ENCODE measurements at places on chromosomes 2 and 18.

- DNase-seq = no peak
These were observed 55.8 kb upstream of the ALPP start for GRCh38 chr2:232322560-232323327.

DNA sequence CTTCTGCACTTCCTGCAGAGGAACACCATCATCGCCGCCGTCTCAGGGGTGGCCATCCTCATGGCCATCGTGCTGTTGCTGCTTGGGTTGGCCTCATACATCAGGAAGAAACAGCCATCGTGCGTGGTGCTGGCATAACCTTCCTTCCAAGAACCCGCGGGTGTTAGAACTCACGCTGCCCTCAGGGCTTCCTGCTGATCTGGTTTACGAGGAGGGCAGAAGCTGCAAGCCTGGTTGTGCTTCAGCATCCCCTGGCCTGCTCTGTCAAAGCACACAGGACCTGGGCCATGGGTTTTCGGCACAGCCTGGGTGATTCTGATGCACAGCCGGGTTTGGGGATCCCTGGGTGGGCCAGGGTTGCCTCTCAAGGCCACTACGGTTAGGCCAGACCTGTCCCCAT, 12.2 kb upstream of the ZAP70 start:
- no peak for DNase-seq

- no peak for DNase-seq
These were observed 818.2 kb downstream of the SATB2 start for GRCh38 chr2:198639580-198639979.

DNA sequence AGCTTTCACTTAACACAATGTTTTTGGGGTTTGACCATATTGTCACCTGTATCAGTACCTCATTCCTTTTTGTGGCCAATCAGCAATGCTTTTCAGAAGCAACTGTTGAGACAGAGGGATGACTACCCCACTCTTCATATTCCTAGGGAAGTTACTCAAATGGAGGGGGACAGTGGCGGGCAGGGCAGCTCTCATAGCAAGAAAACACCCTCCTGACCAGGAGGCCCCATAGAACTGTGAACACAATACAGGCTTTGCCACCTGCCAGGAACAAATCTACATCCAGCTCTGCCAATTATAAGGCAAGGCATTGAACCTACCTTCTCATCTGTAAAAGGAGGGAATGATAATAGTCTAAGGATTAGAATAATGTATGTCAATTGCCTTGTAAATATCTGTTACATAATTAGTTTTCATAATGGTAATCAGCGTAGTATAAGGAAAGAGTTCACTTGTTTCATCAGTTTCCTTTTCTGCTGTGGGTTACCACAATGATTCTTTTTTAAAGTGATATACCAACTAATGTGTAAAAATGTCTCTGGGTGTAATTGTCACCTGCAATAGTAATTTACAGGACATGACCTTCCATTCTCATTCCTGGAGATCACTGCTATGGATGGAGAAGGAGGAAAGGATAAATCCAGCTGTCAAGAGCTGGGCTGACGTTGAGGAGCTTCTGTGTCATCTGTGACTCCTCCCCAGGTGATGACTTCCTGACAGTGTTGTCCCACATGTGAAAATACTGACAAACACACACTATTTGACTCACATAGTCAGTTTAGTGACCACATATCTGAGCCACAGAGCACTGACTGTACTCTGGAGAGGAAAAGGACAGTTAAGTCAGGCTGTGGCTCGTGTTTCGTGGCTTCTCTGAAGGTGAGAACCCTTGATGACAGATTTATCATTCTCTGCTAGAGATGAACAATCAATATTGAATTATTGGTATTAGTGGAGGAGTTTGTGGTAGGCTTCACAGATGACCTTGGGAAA, 13.5 kb downstream of the ALPK2 start:
- no peak for DNase-seq

GRCh38 chr18:48541026-48541746, 2.4 kb downstream of the CTIF start:
- peak; percentile 41 for DNase-seq

GRCh38 chr2:65349863-65350262, 82.5 kb downstream of the SPRED2 start:
- DNase-seq = no peak

DNA sequence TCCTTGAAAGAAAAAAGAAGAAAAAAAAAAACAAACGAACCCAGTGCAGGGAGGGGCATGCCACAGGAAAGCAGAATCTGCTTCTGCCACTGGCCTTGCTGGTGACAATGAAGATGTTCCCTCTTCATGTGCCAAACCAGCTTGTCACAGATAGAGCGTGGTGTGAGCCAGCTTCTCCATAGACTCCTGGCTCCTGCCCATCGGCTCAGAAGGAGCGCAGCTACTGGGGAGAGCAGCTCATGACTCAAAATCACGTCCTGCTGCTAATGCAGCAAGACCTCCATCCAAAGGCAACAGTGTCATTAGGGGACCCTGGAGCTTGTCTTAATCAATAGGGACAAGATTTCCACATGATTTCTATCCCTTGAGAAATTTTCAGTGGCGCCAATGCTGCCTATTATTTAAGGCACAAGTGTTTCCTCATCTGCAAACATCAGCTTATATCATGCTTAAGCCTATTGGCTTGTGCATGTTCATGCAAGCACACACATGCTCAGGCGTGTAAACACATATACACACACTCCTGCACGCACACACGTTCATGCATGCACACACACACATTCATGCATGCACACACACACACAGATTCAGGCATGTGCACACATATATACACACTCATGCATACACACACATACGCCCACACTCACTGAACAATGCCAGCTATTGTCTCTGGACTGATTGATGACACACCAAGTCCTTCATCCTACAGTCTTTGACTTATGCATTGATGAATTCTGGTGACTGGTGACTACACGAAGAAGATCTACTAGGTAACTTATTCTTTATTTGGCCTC, 682.0 kb upstream of the ID2 start:
- DNase-seq = no peak

GRCh38 chr18:35571138-35571537, 10.4 kb upstream of the GALNT1 start:
- DNase-seq = no peak

DNA sequence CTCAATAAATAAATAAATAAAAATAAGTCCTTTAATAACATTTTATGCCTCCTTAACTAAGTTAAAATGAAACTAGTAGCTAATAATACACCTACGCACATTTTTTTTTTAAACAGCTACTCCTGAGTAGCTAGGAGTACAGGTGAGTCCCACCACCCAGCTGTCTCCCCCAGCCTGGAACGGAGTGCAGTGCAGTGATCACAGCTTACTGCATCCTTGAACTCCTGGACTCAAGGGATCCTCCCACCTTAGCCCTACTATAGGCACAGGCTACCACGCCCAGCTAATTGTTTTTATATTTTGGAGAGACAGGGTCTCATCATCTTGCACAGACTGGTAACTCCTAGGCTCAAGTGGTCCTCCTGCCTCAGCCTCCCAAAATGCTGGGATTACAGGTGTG, 28.4 kb downstream of the YWHAQ start:
- DNase-seq = no peak

DNA sequence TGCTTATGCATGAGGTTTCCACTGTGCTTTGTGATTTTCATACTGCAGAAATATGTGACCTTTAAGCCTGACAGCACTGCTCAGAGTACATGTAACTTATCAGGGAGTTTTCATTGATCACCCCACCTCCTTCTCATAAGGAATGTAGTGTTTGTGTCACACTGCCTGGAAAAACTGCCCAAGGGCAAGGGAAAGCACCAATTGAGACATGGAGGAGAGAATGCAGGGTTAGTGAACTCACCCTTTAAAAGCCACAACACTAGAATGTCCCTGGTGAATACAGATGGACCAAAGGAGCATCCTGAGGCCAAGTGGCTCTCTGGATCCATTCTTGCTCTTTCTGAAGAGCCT, 147.2 kb upstream of the SPATS2L start:
- peak; percentile 60 for DNase-seq

- no peak for DNase-seq
These were observed 98.3 kb downstream of the KLHL14 start for GRCh38 chr18:32674491-32674890.

DNA sequence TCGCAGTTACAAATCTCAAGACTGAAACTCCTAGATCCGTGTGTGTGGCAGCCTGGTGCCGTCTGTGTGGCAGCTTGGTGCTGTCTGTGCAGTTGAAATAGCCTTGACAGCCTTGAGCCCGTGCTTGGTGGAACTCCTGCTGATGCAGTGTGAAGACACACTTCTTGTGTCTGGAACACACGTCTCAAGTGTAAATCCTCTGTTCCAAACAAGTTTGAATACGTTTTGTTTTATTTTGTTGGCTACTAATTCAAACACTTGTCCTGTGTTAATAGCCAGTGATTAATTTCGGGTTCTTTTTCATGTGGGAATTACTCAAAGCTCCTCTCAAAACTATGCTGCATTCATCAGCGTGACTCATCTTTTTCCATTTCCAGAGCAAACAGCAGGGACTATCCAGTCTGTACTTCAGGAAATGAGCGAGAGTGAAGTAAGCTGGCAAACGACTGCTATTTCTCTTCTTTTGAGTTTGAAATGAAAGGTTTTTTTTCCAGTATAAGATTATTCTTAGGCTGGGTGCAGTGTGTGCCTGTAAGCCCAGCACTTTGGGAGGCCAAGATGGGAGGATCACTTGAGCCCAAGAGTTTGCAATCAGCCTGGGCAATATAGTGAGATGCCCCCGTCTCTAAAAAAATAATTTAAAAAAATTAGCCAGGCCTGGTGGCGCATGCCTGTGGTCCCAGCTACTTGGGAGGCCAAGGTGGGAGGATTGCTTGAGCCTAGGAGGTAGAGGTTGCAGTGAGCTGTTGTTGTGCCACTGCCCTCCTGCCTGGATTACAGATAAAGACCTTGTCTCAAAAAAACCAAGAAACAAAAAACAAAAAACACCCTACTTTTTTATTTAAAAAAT, 152.9 kb downstream of the SPP2 start:
- DNase-seq = no peak

DNA sequence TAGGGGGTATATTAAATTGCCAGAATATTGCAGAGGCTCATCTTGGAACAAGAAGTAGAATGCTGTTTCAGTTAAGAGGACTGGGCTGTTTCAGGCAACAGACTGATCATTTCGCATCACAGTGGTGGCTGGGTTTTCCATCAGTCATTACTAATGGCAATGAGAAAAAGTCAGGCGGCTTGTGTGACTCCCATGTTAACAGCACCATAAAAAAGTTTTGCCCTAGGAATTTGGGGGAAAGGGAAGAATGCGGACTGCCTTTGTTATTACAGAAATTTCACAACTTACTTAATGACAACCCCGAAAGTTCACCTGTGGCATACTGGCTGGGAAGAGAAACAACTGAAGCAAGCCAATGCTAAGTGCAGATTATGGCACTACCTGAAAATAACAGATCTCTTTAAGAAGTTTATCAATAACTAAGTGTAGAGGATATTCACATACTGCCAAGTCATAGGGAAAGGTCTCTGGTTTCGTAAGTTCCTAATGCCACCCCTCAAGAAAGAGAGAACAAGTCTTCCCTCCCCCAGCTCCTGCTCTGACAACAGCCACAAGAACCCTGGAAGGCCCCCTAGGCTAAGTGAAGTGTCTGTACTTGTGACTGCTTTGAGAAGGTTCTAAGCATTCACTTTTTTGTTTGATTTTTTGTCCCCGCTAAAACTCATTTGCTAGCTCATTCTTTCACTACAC, 40.5 kb upstream of the AP1S3 start:
- no peak for DNase-seq

GRCh38 chr2:156341452-156342253, 9.1 kb upstream of the NR4A2 start:
- DNase-seq = peak; percentile 92

DNA sequence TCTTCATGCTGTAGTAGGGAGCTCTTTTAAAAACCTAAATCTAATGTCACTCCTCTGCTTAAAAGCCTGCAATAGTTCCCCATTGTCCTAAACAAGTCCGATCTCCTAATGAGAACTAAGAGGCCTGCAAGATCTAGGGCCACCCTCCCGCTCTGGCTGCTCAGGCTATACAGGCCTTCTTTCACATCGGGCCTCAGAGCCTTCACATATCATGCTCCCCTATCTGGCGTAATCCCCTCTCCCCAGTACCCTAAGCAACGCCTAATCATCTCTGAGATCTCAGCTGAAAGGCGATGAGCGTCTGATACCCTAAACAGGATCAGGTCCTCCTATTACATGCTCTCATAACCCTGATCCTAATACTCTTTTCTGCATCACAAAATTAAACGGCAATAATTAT, 1.9 kb downstream of the MAP4K3 start:
- DNase-seq = no peak

DNA sequence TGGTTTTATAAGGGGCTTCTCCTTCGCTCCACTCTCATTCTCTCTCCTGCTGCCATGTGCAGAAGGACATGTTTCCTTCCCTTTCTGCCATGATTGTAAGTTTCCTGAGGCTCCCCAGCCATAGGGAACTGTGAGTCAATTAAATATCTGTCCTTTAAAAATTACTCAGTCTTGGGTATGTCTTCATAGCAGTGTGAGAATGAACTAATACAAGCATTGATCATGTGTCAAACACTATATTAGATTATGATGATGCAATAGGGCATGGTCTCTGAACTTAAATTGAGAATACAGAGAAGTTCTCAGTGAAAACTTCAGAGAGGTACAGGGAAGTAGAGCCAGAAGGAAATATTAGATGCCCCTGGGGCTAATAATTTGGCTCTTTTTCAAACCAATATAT, 5.9 kb upstream of the MAP4K3 start:
- DNase-seq = no peak

DNA sequence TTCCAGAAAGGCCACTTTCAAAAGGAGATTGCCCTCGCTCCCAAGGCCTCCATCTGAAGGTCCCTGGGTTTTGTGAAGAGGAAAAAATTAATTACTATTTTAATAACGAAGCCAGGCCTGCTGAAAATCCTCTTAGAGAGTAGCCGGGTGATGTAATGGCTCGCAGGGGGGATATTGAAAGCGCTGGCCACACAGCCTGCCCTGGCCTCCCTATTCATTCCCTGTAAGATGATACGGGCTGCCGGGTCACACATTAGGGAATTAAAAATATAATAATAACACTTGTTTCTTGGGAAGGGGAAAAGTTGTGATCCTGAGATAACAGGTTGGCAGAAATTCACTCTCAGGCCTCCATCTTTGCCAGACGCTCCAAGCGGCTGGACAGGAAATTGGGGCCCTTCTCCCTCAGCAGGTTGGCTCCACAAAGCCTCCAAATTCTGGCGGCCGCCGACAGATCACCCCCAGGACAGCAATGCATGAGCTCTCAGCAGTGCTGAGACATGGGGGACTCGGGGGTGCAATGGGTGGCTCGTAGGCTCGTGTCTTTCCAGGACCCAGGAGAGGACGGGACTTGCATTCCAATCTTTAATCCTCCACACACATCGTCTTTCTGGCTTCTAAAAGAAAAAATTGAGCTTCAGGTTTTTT, 299.9 kb upstream of the SALL3 start:
- DNase-seq = no peak

- no peak for DNase-seq
These were observed 86.3 kb upstream of the PHLPP1 start for GRCh38 chr18:62629031-62629430.

- no peak for DNase-seq
These were observed 20.7 kb upstream of the KCTD1 start for GRCh38 chr18:26568926-26569665.

- no peak for DNase-seq
These were observed 281.8 kb upstream of the TCF4 start for GRCh38 chr18:55869556-55870501.

- no peak for DNase-seq
These were observed 1181.9 kb downstream of the DPP10 start for GRCh38 chr2:115624332-115624731.
